H4 (cell line): ENCODE measurements at places on chromosomes 4 and X.

DNA sequence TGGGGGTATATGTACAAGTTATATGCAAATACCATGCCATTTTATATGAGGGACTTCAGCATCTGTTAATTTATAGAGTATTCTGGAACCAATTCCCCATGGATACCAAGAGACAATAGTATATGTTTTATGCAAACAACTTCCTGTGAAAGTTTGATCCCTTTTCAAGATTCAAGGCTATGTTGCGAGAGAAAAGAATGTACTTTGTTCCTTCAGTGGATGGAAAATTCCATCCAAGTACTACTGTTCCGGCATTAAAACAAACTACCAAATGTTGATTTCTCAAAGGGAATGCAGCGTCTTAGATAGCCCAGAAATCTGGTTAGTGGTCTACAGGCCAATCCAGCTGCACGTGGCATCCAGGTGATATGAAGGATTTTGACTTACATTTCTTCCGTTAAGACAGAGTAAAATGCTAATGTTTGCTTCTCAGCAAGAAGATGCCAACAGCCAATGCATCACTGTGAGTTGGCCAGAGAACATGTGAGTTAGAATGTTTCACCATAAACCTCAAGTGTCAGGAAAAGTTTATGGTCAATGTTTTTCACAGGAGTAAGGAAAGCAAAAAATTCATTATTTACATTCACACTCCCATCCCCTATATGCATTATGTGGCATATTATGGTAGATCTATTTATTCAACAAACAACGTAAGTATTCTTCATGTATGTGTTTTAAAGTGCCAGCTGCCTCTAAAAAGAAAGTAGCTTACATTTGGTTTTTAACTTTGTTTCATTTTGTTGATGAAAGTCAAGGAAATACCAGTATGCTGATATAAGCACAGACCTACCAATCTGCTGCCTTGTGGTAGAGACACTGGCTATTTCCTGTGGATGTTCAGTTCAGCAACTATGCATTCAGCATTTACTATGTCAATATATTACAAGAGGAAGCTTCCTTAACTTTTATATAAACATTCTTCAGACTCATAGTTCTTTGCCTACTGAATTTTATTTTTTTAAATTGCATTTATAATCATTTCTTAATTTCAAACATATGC lies 44.4 kb downstream of the METTL14 start:
- no peak for DNase-seq

DNA sequence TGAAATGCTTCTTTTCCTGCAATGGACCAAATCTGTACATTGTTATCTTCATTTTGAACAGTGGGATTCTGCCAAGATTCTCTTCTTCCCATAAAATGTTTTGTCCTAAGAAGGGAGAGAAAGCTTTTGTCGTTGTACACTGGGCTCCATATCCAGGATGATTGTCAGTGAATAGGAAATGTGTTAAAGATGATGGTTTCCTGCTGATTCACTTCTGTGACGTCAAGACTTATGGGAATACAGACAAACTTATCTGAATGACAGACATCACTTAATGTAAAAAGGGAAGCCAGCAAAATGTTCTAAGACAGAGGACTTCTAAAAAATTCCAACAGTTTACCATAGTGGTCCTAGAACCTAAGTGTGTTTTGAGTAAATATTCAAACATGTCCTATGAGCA lies 53.7 kb upstream of the HPF1 start:
- DNase-seq, result no peak

- DNase-seq, result peak; percentile 8
Measured at GRCh38 chr4:84887824-84888223, 78.7 kb downstream of the WDFY3 start.

DNA sequence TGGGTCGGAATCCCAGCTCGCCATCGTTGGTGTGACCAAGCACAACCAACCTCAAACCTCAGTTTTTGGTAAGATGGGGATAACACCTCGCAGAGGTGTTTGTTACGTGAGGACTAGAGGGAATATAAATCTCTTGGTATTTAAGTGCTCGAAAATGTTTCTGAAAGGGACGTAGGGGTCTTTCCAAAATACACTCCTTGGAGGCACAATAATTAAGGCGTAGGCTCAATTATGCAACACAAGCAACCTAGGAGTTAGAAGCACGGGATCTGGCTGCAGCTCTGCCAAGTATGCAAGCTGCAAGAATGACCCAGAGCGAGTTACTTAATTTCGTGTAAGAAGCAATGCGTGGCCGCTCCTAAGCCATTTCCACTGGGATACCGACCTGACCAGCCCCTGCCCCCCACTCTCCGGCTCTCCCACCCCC lies 552 bp downstream of the ADH5 start:
- DNase-seq, result peak; percentile 53

DNA sequence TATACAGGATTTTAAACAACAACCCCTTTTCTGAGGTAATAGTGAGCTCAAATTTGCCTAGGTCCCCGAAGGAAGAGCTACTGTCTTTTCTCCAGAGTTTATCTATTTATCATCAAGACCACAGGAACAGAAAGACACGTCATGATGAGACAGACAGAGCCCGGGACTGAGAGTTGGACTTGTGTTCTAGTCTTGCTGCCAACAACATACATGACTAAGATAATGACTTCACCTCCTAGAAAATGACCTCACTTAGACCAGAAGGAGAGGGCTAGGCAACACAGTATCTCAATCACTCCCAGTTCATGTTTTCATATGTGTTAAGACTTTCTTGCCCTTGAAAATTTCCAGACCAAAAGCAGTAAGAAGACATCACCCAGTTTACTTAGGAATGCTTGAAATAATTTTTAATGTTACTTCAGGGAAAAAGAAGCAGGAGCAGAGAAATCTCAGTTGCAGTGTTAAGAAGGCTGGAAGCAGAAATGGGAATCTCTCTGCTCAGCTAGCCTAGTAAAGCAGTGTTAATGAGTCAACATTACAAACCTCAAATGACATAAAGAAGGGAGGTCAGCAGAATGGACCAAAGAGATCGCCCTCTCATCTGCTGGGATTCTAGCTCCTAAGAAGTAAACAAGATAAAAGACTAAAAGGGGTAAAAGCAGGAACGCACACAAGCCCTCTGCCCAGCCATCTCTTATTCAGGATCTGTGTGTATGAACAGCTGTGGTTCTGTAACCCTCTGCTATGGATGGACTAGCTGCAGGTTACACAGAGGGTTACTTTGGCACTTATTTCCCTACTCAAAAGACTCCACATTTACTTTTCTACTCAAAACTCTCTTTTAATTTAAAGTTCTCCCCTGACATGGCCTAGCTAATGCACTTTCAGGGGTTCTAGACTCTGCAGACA lies 24.8 kb downstream of the PDGFC start:
- peak; percentile 58 for DNase-seq

DNA sequence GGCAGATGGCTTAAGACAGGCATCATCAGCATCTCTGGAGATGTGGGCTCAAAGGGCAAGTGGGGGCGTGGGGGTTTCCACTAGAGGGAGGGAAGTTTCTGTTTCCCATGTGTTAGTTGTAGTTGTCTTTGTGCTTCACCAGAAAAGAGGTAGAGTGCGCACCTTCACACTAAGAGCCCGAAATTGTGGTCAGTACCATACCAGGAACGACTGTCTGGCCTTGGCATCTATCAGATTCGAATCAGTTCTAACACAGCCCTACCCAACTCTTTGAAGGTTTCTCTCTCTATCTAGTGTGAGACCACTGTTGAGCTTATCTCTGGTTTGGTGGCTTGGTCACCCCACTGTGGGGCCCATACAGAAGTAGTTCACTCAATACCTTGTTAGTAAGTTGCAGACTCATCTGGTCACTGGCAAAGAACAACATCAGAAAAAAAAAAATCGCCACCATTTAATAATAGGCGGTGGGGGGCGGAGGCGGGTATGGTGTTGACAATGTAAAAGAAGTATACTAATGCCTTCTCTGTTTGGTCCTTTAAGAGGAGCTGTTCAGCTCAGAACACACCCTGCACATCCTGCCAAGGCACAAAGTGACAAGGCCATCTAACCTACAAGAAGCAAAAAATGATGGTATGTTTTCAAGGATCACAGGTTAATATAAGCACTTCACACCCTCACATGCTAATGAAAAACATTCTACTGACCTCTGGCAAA lies 71.1 kb downstream of the NYX start:
- DNase-seq, result no peak

GRCh38 chrX:30156880-30157560 lies 58.3 kb upstream of the MAGEB2 start:
- DNase-seq, result no peak

DNA sequence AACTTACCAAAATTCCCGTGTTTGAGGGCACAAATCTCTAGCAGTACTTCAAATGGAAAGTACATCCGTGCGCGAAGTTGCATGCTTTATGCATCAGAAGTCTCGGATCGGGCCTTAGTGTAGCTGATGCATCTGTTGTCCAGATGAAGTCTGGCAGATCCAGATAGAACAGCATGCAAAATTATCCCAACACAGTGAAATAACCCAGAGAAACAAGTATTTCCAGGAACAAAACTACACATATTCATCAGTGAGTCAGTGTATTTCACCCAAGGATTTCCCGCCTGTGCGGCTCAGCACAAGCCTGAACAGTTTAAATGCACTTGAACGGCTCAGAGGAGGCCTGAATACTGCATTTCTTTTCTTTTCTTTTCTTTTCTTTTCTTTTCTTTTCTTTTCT lies 27.4 kb upstream of the CLDN24 start:
- DNase-seq, result no peak

- no peak for DNase-seq
Measured at GRCh38 chr4:142202404-142203332, 566.3 kb downstream of the IL15 start.

DNA sequence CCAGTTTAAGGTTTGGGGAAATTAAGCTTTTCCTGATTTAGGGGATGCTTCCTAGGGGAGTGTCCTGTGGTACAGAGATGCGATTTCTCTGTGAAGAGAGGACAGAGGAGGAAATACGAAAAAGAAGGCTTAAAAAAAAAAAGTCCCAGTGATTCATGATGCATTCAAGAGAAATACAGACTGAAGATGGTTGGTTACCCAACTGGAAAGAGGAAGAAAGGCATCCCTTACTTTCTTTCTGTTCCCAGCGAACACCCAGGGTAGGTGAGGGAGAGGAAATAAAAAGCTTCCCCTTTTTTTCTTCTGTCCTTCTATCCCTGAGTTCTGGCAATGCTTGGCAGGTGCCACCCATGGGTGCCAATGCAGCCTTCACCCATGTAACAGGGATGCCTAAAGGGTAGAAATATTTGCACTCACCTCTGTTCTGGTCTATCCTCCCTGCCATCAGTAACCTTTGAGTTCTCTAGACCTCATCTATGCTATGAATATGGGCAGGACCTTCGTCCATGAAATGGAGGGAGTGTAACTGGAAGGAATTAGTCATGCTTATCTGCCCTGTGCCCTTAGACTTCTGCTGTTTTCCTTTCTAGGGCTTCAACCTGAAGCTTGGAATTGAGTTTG lies 230.1 kb upstream of the GALNTL6 start:
- DNase-seq, result no peak

- no peak for DNase-seq
Measured at GRCh38 chrX:14359316-14359715, 170.0 kb upstream of the GLRA2 start.
